ENCODE measurements at places on chromosomes 12 and 14.

DNA sequence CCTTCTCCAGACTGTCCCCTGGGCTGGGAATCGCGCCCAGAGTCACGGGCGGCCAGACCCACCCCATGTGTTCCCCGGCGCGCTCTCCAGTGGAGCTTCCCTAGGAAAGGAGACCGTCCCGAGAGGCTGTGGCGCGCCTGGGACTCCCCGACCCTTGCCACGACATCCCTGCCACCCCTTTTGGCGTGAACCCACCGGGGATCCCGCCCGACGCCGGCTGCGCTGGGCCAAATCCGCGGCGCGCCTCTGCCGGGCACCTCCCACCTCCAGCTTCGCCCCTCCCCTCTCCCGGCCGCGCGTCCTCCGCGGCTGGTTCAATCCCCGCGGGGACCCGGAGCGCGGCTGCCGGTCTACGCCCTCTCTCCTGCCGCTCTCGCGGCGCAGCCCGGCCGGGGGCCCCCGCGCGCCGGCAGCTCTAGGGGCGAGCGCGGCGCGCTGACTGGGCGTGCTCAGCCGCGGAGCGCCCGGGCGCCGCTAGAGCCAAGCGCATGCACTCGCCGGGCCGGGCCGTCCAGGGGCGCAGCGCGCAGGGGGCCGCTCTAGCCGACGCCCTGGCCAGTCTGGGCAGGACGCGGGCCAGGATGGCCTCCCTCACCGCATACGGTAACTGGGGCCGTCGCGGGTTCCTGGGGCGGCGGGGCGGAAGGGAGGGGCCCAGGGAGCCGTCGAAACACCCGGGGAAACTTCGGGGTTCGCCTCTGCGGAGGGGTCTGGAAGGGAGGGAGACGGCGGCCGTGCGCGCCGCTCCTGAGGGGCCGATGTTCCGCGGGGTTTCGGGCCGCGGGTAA is 77.4 kb upstream of the ANO4 start:
- no peak for DNase-seq

GRCh38 chr12:103468837-103469236 is 26.9 kb downstream of the C12orf42 start:
- no peak for DNase-seq

- DNase-seq = no peak
Observed at GRCh38 chr14:21257394-21257909, 11.8 kb downstream of the HNRNPC start.

- DNase-seq = peak; percentile 93
Observed at GRCh38 chr12:124774462-124775167, 89.0 kb downstream of the SCARB1 start.

DNA sequence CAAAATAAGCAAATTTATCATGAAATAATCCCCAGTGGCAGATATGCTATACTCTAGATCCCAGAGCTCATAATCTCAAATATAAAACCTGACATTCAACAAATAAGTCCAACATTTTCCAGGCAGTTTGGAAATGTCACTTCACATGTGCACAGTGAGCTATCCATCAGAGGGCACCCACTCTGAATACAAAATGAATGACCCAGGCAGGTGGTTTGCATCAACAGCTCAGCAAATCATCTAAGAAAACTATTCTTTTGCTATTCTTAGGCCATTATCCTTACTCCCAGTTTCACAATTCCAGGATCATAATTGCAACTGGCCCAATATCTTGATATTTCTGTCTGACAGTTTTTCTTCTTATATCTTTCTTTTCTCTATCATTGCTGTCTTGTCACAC is 38.5 kb downstream of the TRIM9 start:
- DNase-seq = no peak

DNA sequence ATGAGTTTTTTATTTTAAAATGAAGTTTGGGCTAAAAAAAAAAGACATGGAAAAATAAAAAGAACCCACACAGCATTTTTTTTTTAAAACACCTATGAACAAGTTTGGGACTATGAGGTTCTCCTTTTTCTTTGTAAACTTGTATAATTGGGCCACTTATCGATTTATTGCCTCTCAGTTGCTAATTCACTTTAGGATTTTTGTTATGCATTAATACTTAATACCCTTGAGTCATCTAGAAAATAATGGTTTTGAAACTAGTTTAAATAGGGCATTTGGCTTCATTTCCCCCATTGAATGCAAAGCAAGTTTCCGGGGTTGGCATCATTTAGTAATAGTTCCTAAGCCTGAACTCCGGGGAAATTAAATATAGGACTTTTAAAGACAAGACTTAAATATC is 312.8 kb upstream of the RGS6 start:
- no peak for DNase-seq

DNA sequence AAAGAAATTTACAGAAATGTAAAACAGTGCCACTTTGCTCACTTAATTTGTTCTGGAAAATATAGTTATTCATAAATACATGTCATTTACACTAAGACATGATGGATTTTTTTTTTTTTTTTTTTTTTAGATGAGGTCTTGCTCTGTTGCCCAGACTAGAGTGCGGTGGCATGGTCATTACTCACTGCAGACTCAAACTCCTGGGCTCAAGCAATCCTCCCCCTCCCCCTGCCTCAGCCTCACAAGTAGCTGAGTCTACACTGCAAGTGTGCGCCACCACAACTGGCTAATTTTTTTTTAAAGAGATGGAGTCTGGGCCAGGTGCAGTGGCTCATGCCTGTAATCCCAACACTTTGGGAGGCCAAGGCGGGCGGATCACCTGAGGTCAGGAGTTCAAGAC is 101.2 kb downstream of the PPP2R5C start:
- no peak for DNase-seq

DNA sequence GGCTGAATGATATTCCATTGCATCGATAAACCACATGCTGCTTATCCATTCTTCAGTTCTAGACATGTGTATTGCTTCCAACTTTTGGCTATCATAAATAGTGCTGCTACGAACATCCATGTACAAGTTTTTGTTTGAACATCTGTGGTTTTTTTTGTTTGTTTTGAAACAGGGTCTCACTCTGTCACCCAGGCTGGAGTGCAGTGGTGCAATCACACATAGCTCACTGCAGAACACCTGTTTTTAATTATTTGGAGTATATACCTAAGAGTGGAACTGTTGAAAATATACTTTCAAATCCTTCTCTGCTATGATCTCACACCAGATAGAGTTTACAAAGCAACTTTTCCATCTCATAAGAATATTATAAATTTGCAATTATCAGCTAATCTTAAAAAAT is 124.2 kb downstream of the TTC7B start:
- no peak for DNase-seq

GRCh38 chr12:128570191-128571065 is 253.3 kb downstream of the SLC15A4 start:
- no peak for DNase-seq

GRCh38 chr12:64098709-64099354 is 123.3 kb downstream of the KICS2 start:
- DNase-seq = no peak

DNA sequence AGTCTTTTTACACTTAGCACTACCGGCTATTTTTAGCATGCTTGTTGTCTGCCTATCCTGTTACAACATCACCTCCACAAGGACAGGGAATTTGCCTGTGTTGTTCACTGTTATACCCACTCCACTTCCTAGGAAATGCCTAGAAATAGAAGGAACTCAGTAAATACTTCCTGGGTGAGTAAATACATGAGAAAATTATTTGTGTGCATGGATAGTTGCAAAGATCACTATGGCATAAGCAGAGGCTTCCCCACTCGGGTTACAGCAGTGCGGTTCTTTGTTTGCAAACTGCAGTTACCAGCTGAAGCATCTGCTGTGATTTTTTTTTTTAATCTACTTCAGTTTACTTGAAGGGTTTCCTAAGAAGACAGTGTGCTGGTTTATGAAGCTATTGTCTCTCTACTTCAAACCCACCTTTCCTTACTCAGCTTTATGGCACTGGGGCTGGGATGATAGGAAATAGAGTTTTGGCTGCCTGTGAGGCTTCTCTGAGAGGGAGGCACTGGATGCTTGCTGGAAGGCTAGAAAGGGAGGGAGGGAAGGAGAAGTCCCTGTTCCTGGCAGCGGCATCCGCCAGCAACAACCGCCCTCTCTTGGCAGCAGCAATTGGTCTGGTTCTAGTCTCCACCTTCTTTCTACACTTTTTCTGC is 29.0 kb downstream of the PDE6H start:
- DNase-seq = no peak

DNA sequence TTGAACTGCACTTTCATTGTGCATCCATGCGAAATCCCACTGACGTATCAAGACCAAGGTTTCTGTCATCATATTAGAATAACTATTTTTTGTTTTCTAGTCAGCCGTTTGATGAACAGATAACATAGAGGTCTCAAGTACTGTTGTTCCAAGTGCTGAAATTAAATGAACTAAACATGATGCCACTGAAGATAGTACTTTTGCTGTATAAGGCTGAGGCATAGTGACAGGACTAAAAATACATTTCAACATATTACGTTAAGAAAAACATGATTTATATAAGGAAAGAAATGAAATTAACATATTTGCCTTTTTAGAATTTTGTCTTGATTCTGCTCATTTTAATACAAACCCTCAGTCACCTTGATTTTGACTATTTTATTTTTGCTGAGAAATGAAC is 82.2 kb downstream of the ANO6 start:
- DNase-seq = no peak

DNA sequence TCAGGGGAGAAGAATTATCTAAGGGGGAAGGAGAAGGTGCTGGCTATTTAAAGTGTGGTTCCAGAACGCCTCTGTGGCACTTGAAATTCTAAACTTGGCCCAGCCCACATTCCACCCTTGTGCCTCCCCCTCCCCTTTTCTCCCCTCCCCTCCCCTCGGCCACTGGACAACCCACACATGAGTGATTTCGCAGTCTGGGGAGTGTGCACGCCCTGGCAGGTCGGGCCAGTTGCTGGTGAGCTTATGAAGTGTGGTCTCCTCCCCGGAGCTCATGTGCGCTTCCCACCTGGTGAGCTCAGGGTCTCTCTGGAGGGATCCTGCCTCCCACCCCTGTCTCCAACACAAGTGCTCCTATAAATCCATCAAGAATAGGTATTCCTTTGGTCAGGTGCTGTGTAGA is at the start of gene SLC6A13:
SLC6A13 (minus strand) TSS at position 20 of the 400 bp plus-strand sequence. CDS start 2,784 bp downstream, outside the sequence.
- DNase-seq = no peak

Data from natural killer cell treated with Interleukin-12 subunit alpha and Interleukin-12 subunit beta and Interleukin-15 and Interleukin-18, amount 100 ng/mL, for 72 hours (primary cell).